ENCODE measurements at places on chromosomes 1 and 21.

GRCh38 chr1:214979191-214979590, 103.3 kb upstream of the KCNK2 start:
- no peak for DNase-seq

DNA sequence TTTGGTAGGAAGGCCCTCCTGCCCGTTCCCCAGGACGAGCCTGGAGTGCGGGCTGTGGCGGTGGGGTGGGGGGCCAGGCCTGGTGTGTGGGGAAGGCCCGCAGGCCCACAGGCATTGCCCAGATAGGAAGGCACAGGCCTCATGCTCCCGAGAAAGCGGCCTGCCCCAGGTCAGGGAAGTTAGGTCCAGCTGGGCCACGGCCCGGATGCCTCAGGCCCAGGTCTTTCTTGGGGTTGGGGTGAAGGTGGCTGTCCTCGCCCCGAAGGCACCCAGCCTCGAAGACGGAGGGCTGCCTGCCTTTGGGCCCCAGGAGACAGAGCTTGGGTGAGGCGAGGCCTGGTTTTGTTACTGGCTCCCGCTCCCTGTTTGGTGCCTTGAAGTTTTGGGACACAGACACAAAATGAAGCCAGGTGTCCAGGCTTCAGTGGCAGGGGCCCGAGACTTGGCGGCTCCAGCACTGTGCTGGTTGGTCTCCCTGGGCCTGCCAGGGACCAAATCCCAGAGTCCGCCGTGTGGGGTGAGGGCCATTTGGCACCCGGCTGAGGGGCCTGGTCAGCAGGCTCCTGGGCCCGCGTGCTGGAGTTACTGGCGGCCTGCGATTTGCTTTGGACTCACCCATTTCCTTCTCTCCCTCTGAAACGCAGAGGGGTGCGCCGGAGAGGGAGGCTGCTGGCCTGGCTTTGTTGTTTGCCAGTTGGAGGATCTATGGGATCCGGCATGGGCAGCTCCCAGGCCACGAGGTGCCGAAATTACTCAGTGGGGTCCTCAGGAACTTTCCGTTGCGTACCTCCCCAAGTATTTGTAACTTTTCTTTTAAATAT, 2.0 kb downstream of the SKI start:
- no peak for DNase-seq

GRCh38 chr21:41928621-41929220, 25.1 kb downstream of the C2CD2 start:
- DNase-seq = no peak

DNA sequence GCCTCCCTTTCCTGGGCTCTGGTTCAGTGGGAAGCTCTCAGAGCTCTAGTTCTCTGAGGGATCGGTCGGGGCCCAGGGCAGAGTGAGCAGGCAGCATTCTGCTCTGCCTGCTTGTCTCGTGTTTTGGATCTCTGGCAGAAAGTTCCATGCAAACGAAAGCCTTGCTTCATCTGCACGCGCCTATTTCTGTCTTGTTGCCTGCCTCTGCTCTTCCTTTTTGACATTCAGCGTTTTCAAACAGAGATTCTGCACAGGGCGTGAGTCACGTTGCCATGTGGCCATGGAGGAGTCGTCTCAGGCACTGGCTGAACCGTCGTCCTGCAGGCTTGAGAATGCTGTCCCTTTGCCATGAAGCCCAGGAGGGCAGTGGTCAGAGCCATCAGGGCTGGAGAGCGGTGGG, 20.3 kb downstream of the AJAP1 start:
- DNase-seq = no peak

GRCh38 chr21:14683063-14683462, 136.9 kb upstream of the SAMSN1 start:
- DNase-seq = no peak

GRCh38 chr1:101388904-101389546, 152.2 kb downstream of the S1PR1 start:
- DNase-seq = no peak

DNA sequence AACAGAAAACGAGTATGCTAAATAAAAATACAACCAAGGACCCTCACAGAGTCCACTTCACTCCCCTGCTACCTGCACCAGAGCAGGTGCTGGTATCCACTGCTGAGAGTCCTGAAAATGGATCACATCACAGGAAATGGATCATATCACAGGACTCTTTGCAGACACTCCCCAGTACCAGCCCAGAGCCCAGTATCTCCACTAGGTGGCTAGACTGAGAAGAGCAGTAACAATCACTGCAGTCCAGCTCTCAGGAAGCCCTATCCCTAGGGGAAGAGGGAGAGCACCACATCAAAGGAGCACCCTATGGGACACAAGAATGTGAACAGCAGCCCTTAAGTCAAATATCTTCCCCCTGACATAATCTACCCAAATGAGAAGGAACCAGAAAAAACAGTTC, 28.0 kb downstream of the AGBL4 start:
- no peak for DNase-seq

DNA sequence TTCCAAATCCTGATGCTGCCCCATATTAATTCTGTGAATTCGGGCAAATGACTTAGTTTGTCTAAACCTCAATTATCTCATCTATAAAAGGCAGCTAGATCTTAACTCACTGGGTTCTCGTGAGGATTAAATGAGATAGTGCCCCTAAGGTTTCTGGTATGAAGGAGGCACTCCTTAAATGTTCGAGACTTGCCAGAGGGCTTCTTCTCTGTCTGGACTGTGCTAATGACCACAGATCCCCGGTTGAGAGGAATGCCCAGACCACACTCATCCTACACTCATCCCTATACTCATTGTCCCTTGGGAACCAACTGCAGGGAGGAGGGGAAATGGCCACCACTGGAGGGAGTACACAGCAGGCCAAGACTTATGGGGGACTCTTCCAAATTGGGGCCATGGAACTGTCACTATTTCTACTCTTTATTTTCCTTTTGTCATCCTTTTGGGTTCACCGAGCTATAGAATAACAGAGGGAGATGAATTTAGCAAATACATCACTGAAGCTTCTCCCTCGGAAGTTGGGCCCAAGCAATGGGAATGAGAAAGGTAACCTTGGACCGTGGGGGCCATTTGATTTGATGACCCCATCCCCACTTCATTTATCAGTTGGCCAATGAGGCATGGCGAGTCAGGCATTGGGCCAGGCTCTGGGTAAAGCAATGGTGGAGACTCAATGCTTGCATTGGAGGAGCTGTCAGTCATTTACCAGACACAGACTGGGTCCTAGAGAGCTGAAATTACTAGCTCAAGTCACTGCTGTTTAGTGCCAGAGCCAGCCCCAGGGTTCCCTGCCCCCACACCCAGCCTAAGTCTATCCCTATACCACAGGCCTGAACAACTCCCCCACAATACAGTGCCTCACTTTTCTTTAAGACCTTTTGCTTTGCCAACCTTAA, 5.1 kb downstream of the ATF3 start:
- no peak for DNase-seq

DNA sequence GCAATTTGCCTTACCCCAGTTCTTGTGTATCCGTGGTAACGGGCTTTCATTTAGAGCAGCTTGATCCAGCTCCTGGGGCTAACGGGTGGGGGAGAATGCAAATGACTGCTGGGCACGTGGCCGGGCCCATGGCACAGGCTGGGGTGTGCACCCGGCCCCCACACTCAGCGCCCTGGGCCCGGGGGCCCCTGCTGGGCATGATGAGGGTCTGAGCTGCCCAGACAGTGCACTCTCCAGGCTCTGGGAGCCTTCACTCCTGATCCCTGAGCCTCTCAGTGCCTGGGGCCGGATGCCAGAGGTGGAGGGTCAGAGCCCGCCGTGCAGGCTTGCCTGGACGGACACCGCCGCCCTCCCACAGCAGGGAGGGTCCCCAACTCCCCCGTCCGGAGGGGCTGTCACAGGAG, 20.1 kb upstream of the PEX10 start:
- DNase-seq = no peak

- DNase-seq = no peak
Measured at GRCh38 chr1:79193211-79194079, 186.9 kb upstream of the ADGRL4 start.

GRCh38 chr21:46027851-46028493, 46.4 kb downstream of the COL6A1 start:
- no peak for DNase-seq

DNA sequence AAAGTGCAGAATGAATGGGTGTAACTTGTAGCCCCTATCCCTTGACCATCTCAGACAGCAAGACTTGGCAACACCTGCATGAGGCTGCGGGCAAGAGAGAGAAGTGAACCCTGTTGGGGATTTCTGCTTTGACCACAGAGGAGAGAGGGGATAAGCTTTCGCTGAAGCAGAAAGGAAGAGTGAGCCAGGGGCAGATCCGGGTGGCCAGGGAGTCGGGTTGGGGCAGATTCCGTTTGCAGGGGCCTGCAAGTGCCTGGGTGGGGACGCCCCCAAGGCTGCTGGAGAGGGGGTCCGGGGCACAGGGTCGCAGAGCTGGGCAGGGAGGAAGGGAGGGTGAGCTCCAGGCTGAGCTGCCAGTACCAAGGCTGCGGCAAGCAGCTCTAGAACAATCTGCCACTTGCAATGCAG, 25.3 kb upstream of the PIK3CD start:
- no peak for DNase-seq

GRCh38 chr1:227417756-227418480, 99.6 kb upstream of the CDC42BPA start:
- DNase-seq = no peak

DNA sequence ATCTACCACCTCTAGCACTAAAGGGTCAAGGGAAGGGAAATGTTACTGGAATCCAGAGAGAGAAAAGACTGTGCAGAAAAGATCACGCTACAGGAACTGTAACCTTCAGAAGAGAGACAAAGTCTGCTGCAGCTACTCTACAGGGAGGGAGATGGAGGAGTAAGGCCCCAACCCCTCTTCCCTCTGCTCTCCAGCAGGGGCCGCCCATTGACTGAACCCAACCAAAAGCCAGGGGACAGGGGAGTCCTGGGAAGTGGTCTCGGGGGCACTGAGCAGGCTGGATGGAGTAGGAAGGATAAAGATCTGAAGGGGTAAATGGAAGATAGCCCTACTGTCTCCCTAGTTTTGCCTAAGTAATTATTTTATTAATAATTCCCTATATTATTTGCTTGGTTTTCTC, 72.8 kb upstream of the NR5A2 start:
- DNase-seq = no peak

GRCh38 chr1:226369110-226369509, 38.8 kb downstream of the PARP1 start:
- DNase-seq = no peak

GRCh38 chr1:3336641-3337630, 117.5 kb upstream of the ARHGEF16 start:
- DNase-seq = no peak

DNA sequence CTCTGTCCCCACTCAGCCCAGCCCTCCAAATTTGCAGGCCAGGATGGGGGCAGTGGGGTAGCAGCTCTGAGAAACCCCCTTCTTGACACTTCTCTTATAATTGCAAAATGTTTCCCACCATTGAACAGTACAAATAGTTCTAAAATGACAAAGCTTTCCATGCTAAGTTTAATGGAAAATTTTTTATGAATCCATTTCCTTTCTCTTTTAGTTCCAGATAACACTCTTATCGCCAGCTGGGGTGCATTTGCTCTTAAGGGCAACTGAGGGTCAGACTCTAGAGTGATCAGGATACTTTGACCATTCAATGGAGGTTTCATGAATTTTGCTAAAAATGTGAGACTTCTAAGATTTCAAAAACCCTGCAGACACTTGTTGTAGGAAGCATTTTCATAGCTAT, 29.9 kb downstream of the PIK3C2B start:
- no peak for DNase-seq

All from activated effector memory CD4-positive, alpha-beta T cell treated with Interleukin-2 at 50 U/mL for 16 hours (primary cell).